ENCODE measurements at places on chromosomes 12 and 14.

- no peak for DNase-seq
Observed at GRCh38 chr12:64286521-64286920, 64.4 kb upstream of the KICS2 start.

DNA sequence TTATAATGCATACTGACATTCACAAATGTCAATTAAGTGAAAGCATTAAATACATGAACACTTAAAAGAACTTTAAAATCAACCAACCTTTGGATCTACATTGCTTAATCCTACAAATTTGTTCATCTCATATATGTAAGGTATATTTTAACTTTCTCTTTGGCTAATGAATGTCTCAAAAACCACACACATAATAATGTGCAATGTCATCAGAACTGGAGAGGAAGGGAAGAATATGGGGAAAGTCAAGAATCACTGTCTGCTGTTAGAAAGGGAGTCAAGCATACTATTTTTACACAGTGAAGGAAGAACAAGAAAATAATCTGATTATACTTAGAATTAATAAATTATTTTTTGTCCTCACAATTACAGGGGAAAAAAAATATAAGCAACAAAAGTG, 4.9 kb downstream of the GMFB start:
- DNase-seq = no peak

DNA sequence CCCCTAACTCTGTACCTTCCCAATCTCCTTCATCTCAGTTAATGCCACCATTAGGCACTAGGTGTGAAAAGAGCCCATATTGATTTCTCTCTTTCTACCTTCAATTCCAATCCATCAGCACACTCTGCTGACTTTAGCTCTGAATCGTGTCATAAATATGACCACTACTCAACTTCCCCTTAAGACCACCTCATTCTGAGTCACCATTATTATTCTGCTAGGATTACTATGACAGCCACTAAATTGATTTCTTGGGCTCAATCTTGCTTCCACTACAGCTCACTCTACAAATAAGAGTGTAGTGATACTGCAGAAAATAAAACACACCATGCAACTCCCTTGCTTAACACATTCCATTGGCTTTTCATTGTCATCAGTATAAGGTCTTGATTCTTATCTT, 1449.0 kb upstream of the FLRT2 start:
- no peak for DNase-seq

GRCh38 chr12:121873216-121873569, 14.5 kb upstream of the HPD start:
- no peak for DNase-seq

- DNase-seq = no peak
Observed at GRCh38 chr12:57808351-57808750, 10.2 kb downstream of the AVIL start.

DNA sequence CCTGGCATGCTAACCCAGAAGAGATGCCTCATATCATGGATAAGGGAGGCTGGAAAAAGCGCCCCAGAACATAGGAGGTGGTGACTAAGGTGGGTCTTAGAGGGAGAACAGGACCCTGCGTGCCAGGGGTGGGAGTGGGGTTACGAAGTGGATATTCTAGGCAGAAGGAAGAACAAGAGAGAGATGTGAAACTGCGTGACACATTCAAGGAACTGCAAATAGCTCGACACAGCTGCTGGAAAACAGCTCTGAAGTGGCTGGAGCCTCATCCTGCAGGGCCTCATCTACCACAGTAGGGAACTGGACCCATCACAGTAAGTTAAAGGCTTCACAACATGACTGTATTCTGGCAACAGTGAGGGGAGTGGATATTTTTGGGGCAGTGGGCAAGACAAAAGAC, 61.1 kb downstream of the RNF34 start:
- DNase-seq = no peak

DNA sequence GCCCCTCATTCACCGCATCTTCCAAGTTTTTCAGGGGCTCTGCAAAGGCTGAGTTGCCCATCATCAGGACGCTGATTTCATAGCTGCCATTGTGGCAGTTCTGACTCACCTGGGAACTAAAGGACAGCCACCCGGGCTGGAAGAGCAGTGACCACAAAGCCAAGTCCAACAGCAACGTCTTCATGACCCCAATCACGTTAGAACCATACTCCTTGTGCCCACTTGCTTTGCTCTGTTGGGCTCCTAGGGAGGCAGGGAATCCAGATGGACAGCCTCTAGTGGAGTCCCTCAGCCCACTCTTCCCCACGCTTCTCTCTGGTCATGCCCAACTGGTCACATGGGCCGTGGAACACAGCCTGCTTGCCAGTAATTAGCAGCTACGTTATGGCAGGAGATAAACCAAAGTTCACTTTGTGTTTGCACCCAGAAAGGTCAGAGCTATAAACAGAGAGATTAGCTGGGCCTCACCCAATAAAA, at the start of gene GUCY2C:
TSS of gene GUCY2C (minus strand) at position 335 of the 477 bp plus-strand sequence. CDS start at position 184, 151 bp downstream.
- no peak for DNase-seq

DNA sequence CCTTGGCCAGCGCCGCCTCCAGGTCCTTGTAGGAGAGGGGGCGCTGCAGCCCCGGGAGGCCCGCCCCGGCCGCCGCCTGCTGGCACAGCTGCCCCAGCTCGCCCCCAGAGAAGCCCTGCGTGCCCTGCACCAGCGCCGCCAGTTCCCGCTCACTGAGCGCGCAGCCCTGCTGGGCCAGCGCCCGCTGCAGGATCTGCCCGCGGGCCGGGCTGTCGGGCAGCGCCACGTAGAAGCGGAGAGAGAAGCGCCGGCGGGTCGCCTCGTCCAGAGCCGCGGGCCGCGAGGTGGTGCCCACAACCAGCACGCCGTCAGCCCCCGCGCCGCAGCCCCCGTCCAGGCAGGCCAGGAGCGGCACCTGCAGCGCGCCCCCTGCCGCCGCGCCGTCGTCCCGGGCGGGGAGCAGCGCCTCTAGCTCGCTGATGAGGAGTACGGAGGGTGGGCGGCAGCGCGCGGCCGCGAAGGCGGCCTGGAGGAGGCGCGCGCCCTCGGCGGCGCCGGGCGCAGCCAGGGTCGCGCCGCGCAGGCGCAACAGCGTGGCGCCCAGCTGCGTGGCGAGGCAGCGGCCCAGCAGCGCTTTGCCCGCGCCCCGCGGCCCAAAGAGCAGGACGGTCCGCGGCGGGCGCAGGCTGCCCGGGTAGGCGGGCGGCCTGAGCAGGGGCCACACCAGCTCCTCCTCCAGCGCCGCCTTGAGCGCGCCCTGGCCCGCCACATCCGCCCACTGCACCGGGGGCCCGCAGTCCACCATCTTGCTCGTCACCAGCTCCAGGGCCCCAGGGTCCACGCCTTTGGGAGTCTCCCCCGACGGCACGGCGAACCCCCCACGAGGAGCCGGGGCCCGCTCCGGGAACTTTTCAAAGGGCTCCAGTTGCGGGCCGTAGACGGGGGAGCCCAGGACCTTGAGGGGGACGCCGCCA, 27.7 kb downstream of the FIGNL2 start:
- peak; percentile 59 for DNase-seq

DNA sequence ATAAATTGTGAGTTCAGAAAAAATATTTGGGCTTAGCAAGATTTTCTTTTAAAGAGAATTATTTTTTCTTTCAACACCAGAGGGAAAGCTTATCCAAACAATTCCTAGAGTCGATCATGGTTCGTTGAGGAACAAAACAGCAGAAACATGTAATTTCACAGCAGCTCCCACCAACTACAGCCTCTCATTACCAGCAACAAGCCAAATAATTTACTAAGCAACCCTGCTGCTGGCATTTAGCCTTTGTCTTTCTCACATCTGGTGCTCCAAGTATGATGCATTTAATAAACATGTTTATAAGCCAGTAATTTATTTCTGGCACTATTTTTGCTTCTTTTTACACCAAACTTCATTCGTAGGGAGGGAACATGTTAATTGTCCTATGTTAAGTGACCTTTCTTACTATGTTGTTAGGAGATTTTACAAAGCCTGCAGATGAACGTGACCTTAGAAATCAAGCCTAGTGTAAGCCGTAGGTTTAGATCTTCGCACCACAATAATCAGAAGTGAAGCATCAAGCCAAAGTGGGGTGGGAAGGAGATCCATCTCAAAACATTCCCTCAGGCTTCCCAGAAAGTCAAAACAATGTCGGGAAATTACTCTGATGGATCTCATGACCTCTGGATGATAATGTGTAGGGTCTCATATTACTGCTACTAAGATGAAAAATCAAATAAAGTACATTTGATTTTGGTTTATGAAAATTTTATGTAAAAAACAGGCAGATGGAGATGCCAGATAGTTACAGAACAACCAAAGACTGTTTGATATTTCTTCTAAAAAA, 128.4 kb downstream of the RPAP3 start:
- DNase-seq = no peak

- DNase-seq = no peak
Observed at GRCh38 chr12:89825591-89826449, 117.2 kb upstream of the ATP2B1 start.

GRCh38 chr12:131102493-131102931, 148.8 kb downstream of the ADGRD1 start:
- no peak for DNase-seq

DNA sequence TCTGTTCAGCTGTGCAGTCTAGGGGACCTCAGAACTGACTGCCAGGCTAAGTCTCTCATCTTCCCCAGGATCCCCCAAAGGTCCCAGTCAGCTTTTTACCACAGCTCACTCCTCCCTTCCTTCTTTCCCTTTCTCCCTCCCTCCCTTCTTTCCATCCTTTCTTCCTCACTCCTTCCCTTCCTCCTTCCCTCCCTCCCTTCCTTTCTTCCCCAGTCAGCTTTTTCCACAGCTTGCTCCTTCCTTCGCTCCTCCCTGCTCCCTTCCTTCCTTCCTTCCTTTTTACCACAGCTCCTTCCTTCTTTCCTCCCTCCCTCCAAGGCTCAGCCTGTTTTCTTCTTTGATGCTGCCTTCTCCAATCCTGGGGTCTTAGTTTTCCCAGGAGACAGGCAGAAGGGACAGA, 39.2 kb downstream of the ATG14 start:
- no peak for DNase-seq

GRCh38 chr12:78470354-78471195, 394.0 kb upstream of the SYT1 start:
- no peak for DNase-seq

- DNase-seq = no peak
Observed at GRCh38 chr12:104585448-104586055, 128.8 kb downstream of the CHST11 start.

GRCh38 chr14:73365727-73366126, 92.6 kb downstream of the NUMB start:
- DNase-seq = no peak

- no peak for DNase-seq
Observed at GRCh38 chr14:25626986-25627385, 577.0 kb upstream of the STXBP6 start.

GRCh38 chr12:52611080-52611468, 7.3 kb downstream of the KRT73 start:
- no peak for DNase-seq

- DNase-seq = no peak
Observed at GRCh38 chr12:3556716-3557115, 65.7 kb downstream of the PRMT8 start.

DNA sequence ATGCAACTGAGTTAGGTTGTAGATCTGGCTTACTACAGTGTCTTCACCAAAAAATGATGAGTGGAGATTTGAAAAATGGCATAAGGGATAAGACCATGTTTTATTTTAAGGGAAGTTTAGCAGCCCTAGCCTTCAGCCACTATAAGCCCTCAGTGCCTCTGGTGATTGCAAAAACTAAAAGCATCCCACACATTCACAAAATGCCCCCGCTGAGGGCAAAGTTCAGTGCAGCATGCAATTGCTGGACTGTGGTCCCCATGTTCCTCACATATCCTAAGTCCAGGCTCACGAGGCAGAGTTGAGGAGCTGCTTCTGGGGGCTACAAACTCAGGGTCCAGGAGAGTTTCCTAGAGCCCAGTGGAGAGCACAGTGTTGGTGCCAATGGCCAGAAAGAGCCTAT, 29.6 kb upstream of the NCOR2 start:
- no peak for DNase-seq

GRCh38 chr14:21428930-21429329, 27.0 kb downstream of the CHD8 start:
- no peak for DNase-seq

DNA sequence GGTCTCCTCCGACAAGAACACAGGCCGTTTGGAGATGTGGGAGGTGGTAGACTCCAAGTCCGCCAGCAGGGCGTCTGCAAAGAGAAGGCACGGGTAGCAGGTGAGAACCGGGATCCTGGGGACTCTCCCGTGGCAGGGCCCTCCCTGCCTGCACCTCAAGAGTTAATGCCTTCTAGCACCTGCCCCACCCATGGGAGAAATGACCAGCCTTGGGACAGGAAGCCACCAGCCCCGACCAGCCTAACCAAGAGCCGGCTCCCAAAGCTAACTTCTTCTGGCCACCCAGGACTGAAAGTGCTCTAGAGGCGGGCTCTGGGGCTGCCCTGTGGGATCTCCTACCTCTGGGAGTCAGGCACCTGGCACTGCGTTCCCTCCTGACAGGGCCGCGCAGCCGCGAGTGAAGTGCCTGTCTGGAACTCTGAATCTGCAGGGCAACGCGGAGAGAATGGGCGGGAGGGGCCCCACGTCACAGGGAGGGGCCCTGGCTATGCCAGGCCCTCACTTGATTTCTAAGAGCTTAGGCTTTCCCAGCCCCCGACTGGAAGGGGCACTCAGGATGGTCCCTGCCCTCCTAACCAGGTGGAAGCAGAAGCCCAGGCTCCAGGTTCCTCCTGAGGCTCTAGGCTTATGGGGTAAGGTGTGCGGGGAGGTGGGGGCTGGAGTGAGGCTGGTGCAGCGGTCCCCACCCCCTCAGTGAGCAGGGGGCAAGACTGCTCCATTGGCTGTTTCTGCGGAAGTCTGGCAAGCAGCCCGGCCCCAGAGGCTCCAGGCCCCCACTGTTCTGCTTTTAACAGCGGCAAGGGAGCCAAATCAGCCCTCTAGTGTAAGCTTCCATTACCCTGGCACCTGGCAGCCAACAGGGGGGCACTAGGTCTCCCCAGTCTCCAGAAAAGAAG, 23.6 kb upstream of the RPLP0 start:
- no peak for DNase-seq

DNA sequence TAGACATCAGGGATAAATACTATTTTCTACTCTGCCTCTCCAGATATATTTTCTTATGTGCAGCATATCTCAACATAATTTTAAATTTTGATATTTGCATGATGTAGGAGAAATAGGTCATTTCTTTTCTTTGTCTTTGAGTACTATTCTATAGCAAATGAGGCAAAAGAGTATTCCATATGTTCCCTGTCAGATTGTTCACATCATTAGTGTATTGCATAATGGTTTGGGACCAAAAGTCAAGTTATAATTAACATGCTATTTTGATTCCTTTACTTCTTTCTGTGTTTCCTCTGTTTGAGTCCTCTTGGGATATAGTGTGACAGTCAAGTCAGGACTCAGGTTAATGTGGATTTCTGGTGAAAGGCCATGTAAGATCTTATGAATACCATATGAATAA, 864.6 kb upstream of the FBXO33 start:
- no peak for DNase-seq

GRCh38 chr12:1937481-1938224, 19.2 kb upstream of the CACNA2D4 start:
- DNase-seq = no peak

Data from activated T-helper 2 cell treated with anti-CD3 and anti-CD28 coated beads, Interferon-gamma antibody, Interleukin-2, Interleukin-4, amounts not matched to agents 10 μg/mL and 5 μg/mL and 100 μg/mL, durations not matched to agents 14 hours and 24 hours and 36 hours (primary cell).